ENCODE measurements at places on chromosomes 5 and 9.

DNA sequence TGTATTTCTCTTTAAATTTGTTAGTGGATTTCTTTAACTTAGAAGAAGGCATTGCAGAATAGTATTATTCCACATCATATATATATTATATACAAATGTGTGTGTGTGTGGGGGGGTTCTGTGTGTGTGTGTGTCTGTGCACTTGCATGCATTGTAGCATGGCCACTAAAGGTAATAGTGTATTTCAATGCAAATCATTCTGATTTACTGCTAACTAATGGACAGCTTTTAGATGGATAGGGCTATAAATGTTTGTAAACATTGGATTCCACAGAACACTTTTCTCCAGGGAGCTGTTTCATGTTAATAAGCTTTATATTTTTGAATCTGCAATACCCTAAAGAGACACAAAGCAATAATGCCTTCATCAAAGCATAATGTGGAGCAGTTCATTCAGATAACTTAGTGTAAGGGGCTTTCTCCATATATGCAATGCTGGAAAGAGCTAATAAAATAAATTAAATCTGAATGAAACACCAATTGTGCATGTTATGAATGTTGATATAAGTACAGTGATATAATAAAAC, 496.7 kb upstream of the CDH9 start:
- no peak for DNase-seq

DNA sequence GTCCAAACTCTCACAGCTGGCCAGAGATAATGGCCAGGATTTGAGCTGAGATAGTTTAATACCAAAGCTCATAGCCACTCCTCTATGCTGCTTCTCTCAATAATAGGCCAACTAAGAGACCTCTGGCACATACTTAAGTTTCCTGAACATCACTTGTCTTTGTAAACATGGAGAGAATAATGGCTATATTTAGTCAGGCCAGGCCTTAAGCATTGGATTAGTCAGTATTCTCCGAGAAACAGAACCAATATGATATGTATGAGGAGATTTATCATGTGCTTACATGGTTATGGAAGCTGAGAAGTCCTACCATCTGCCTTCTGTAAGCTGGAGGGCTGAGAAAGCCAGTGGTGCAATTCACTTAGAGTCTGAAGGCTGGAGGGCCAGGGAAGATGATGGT, 45.4 kb downstream of the CFAP95 start:
- DNase-seq, result no peak

- DNase-seq, result no peak
Measured at GRCh38 chr9:105425816-105426433, 21.9 kb upstream of the FSD1L start.

- DNase-seq, result peak; percentile 3
Measured at GRCh38 chr9:117714282-117714681, 10.1 kb downstream of the TLR4 start.

GRCh38 chr5:84779186-84779585, 394.5 kb upstream of the EDIL3 start:
- DNase-seq, result no peak

DNA sequence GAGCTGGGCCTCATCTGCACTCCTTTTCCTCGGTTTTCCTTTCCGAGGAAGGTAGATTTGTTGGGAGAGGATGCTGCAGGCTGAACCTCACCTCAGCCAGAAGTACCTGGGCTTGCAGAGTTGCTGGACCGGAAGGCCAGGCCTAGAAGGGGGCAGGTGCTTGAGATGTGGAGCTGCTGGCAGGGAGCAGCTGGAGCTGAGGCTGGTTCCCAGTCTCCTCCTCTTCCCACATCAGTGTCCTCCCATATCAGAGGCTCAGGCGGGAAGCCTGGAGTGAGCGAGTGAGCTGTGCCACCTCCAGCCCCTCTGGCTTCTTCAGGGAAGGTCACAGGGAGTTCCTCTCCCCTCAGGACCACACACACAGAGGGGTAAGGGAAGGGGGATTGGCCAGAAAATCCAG, 259.4 kb downstream of the GADD45G start:
- DNase-seq, result no peak

- DNase-seq, result no peak
Measured at GRCh38 chr5:40235471-40236400, 444.0 kb upstream of the PTGER4 start.

GRCh38 chr5:138905541-138905940, 30.4 kb upstream of the LRRTM2 start:
- no peak for DNase-seq

- no peak for DNase-seq
Measured at GRCh38 chr9:117121316-117121715, 293.5 kb downstream of the ASTN2 start.

- DNase-seq, result no peak
Measured at GRCh38 chr5:932628-933250, 40.1 kb downstream of the TRIP13 start.

GRCh38 chr5:170070556-170071412, 34.9 kb upstream of the FOXI1 start:
- peak; percentile 42 for DNase-seq

DNA sequence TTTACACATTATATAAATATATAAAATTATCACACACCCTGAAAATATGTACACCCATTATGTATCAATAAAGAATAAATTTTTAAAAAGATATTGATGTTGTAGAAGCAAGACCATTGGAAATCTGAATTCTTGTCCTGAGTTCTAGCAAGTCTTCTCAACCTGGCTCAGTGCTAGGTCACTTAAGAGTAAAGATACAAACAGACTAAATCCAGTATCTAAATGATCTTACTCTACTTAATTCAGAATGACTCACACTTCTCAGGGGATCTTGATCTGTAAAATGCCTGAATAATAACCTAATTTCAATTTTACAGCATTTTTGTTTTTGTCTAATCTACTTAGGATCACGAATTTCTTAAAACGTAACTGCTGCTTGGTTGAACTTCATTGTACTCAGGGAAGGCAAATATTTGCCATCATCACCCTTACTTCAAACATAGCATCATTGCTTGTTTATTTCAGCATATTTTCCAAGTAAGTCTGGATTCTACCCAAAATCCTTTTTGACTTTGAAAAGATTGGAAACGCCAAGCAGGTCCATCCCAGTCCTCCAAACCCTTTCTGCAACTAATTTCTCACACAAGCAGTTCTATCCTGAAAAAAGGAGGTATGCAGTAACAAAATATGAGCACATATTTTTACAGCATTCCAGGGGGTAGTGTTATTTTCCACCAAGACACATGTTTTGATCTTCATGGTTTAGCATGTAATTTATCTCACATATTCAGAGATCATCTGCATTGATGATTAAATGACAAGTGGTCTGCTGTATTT, 582.6 kb downstream of the PSAT1 start:
- DNase-seq, result no peak

DNA sequence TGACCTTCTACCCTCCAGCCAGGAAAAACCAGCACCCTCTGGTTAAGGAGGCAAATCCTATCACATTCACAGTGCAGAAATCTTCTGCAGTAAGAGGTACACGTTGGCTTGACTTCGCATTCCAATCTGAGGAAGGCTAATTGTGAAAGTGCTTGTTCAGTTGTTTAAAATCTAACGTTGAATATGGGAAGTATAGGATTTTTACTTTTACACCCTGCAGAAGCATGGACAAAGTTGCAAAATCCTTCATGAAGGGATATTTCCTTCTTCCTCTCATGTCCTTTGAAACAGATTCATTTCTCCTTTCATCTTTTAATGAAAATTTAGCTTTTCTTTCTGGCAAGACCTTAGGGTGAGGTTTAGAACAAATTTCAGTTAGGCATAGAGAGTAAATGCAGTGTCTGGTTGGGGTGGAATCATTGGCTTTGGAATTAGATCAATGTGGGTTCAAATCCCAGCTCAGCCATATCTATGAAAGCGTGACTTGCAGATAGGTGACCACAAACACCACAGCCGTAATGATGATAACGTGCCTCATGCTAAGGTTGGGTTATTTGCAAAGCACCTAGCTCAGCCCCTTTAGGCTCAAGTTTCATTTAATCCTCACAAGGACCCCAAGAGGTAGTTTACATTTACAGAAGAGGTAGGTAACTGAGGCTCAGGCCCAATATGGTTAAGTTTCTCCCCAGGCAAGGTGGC, 42.2 kb upstream of the C5orf58 start:
- DNase-seq, result no peak

- no peak for DNase-seq
Measured at GRCh38 chr9:17116400-17116837, 18.4 kb upstream of the CNTLN start.

DNA sequence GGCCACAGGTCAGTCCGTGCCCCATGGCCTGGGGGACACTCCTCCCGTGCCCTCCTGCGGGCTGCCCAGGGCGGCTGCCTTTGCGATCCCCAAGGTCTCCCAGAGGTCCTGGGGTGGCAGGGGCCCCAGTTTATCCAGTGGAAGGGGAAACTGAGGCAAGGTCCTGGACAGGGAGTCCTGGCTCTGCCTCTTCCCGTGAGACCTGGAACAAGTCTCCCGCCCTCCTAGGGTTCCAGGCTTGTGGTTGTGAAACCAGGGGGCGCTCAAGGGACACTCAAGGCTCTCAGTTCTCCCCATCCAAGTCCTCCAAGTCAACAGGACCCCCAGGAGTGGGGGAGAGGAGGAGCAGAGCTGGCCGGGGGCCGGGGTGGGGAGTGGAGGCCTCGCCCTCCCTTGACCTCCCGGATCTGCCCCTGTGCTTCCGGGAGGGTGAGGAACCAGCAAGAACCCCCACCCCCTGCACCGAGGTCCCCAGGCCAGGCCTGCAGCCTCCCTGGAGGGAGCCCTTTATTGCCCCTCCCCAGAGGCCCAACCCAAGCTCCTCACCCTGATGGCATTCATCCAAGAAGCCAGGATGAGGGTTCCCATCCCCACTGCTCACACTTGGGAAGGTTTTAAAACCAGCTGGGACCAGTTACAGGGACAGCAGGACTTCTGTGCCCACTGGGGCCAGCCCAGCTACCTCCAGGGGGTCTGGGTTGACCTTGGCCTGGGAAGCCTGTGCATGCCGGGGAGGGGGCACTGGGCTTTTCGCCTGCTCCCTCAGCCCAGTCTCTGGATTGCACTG, 24.7 kb upstream of the TMEM250 start:
- DNase-seq, result no peak

DNA sequence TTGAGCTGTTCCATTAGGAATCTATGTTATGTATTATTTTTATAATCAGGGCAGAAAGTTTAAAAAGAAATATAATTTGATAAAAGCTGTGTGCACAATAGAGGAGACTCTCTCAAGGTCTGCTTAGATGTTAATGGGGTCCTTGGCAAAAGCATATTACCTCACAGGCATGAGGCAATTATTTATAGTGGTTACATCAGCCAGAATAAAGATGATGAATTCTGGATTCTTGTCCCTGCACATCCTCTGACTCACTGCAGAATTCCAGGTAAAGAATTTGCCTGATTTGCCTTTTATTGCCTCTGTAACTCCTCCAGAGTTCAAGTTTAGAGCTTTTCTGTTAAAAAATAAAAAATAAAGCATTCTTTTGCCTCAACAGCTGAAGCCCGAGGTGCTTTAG, 253.6 kb downstream of the MAST4 start:
- DNase-seq, result no peak

DNA sequence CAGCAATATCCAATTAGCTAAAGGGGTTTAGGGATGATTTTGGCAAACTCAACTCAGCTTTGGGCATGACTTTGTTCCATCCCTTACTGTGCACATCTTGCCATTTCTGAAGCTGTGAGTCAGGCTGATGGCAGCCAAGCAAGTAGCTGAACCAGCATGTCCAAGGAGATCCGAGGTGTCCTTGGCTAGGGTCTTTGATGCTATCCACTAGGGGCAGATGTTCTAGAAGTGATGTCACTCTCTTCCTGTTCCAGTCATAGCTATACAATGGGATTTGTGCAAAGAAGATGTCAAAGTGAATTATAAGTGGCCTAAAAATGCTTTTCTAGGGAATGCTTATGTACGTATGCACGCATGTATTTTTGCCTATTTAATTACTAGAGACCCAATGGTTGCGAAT, 160.8 kb upstream of the PAPPA start:
- no peak for DNase-seq

GRCh38 chr5:141603923-141604717, 14.7 kb downstream of the DIAPH1 start:
- DNase-seq, result peak; percentile 17

- no peak for DNase-seq
Measured at GRCh38 chr9:137365552-137366444, 57.2 kb downstream of the EXD3 start.

DNA sequence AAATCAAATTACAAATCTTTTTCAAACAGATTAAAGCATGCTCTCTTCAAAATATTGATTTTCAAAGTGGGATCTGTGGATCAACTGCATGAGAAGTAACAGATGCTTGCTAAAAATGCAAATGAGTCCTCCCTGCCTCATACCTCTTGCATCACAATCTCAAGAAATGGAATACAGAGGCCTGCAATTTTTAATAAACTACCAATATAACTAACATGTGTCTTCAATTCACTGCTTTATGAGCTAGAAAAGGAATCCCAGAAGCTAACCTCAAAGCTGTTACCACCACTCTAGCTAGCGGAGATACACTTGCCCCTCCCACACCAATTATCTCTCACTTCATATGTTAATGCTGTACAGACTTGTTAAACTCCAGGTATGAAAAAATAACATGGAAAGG, 9.6 kb downstream of the OR13C5 start:
- no peak for DNase-seq

DNA sequence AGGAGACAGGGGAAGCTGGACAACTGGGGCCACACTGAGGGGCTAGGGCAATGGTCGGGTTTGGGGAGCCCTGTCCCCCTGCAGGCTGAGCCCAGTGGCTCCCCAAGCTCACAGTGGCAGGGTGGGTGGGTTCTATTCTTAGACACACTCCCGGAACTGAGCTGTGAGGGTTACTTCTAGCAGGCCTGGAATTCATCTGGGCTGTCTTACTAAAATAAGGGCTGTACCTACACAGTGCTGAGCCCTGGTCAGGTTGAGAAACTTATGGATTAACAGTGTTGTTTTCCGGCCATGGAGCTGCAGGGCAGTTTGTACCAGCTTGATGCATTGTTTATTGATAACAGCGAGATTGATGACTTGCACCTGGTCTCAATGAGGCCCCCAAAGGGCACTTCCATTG, 58.8 kb downstream of the C5orf15 start:
- no peak for DNase-seq

DNA sequence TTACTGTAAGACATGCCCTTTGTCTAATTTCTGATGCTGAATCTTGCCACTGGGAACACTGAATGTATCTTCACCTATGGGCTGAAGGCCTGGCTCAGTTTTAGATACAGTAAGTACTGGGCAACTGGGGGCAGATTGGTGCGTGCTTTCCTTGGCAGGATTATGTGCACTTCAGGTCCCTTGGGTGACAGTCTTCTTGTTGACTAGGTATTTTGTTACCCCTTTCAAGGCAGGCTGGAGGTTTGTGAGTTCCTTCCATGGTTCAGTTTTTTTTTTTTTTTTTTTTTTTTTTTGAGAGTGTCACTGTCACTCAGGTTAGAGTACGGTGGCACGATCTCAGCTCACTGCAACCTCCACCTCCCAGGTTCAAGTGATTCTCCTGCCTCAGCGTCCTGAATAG, 7.6 kb downstream of the ZMAT2 start:
- no peak for DNase-seq

- DNase-seq, result no peak
Measured at GRCh38 chr5:126677121-126677520, 76.4 kb downstream of the PHAX start.

- DNase-seq, result no peak
Measured at GRCh38 chr9:116817762-116818161, 130.7 kb downstream of the TRIM32 start.

All from stimulated activated naive CD8-positive, alpha-beta T cell treated with anti-CD3 and anti-CD28 coated beads, Interleukin-15, Interleukin-2, amounts not matched to agents 100 U/mL and 50 U/mL, for 24 hours (primary cell).